ENCODE measurements at places on chromosomes 2 and 18. TPM values are rescaled to one million over a fixed set of nuclear protein-coding genes. Genes with fewer than 3 reads are reported as not detected.

BMP10 gene
- total RNA-seq: not detected

UGT1A1 gene
- not detected for total RNA-seq

SERPINB3 gene
- not detected for total RNA-seq

MYCN gene
- total RNA-seq: 7.0 TPM

PSMA8 gene
- total RNA-seq: not detected

NETO1 gene
- total RNA-seq: 6.0 TPM

DNA sequence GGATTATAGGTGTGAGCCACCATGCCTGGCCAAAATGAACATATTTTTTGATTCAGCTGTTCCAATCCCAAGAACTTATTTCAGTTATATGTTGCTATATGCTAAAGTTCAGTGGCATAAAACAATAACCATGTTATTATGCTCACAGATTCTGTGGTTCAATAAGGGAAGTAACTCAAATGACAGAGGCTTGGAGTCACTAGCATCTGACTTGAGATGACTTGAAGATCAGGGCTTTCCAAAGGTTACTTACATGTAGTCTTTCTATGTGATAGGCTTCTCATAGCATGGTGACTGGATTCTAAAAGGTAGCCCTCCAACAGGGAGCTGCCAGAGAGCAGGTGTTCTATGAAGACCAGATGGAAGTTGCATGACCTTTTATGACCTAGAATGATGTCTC is 17.2 kb downstream of the CLK1 start:
- DNase-seq: no peak

GRCh38 chr2:237898057-237898414 is 38.6 kb downstream of the RAMP1 start:
- no peak for DNase-seq

- DNase-seq: no peak
Measured at GRCh38 chr18:70994116-70994515, 705.3 kb downstream of the SOCS6 start.

DNA sequence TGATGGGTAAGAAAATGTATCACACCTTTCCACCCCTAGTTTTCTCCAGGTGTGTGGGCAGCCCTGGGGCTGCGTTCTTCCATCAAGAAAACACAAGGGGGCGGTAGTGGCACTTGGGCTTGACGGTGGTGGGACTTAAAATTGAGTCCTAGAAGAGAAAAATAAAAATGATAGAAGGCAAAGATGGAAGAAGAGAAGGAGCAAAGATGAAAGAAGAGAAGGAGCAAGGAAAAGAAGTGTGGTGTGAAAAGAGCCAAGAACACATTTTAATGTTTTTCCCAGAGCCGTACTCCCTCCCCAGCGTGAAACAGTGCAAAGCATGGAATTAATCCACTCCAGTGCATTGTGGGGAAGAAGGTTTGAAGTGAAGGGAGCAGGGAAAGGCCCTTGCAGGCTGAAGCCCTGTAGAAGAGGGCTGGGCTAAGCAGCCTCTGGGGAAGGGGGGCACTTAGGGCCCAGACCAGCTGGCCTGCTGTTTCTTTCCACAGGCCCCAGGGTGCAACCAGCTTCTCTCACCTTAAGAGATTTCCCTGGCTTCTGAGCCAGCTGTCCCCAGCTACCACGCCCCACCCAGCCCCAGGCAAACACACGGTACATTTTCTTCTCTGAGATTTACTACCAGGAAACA is 256.8 kb downstream of the RNF152 start:
- no peak for DNase-seq

GRCh38 chr2:237968048-237968862 is 1.4 kb downstream of the UBE2F start:
- no peak for DNase-seq

- DNase-seq: no peak
Measured at GRCh38 chr2:13819896-13820295, 812.6 kb upstream of the LRATD1 start.

DNA sequence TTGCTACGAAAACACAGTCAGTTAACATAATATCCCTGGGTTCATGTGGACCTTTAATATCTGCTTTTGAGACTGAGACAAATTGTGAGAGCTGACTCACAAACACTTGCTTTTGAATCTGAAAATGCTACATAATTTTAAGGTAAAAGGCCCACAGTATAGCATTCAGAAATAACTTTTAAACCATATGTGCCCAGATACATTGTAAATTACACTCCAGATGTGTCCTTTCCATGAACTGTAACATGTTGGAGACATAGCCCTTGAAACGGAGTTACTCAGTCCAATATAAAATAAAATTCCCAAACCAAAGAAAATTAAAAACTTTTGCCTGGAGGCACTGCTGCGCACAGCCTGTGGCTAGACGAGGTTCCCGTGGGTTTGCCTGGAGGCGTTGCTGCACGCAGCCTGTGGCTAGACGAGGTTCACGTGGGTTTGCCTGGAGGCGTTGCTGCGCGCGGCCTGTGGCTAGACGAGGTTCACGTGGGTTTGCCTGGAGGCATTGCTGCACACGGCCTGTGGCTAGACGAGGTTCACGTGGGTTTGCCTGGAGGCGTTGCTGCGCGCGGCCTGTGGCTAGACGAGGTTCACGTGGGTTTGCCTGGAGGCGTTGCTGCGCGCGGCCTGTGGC is 131.9 kb upstream of the ALKAL2 start:
- no peak for DNase-seq

- DNase-seq: no peak
Measured at GRCh38 chr18:21167641-21168377, 56.2 kb upstream of the ROCK1 start.

GRCh38 chr2:20447437-20448245 is 767 bp downstream of the RHOB start:
- DNase-seq: peak; percentile 75

- DNase-seq: no peak
Measured at GRCh38 chr2:46978723-46979122, 63.1 kb upstream of the MCFD2 start.

- no peak for DNase-seq
Measured at GRCh38 chr2:22027345-22028005, 903.7 kb downstream of the TDRD15 start.

GRCh38 chr18:43367895-43368294 is 90.6 kb upstream of the SYT4 start:
- DNase-seq: no peak

- peak; percentile 61 for DNase-seq
Measured at GRCh38 chr2:111135910-111136297, 15.2 kb downstream of the BCL2L11 start.

- no peak for DNase-seq
Measured at GRCh38 chr2:234292205-234292961, 204.5 kb downstream of the ARL4C start.

All from sciatic nerve (tissue), 2 donors.